Activated CD8-positive, alpha-beta T cell treated with anti-CD3 and anti-CD28 coated beads for 36 hours (primary cell): ENCODE measurements at places on chromosomes 12 and 14. TPM values are rescaled to one million over a fixed set of nuclear protein-coding genes. Genes with fewer than 3 reads are reported as not detected.

DNA sequence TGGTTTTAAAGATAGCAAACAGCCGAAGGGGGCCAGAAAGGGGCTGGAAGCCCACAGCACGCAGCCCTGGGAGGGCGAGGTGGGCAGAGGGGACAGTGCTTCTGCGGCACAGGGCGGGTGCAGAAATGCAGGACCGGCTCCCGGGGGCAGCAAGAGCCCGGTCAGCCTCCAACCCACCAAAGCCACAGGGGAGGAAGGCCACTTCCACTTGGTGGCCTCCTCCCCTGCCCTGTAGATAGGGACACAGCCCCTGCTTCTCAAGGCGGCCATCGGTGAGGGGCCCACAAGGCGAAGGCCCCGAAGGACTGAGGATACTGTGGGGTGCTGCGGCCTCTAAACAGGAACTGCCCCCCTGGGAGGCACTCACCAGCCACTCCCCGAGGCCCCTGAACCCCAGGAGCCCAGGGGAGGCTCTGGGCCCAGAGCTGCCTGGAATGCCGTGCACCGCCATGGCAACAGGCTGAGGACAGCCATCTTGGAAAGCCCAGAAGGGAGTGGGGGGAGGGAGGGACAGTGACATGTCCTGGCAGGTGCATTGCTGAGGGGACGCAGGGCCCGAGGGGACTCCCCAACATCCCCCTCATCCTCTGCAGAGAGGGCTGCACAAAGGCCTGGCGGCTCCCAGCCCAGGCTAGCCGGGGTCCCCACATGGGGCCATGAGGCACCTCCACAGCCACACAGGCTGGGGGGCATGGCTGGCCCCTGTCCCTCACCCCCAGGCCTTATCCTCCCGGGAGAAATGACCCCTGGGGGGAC, 114.7 kb downstream of the NCOR2 start:
- peaks cover 55% of the 10 kb centered on the region for H3K4me1 ChIP-seq
- H3K27ac ChIP-seq, result no peak overlapping the region
- H3K4me3 ChIP-seq, result no peak overlapping the region
- no peaks in the 10 kb centered on the region for H3K27me3 ChIP-seq
- peaks cover 18% of the 10 kb centered on the region for H3K36me3 ChIP-seq

- no peaks in the 10 kb centered on the region for H3K27me3 ChIP-seq
- no peak overlapping the region for H3K4me3 ChIP-seq
- H3K27ac ChIP-seq, result no peak overlapping the region
- no peaks in the 10 kb centered on the region for H3K4me1 ChIP-seq
- H3K36me3 ChIP-seq, result no peaks in the 10 kb centered on the region
Observed at GRCh38 chr12:77514511-77514910, 316.2 kb upstream of the NAV3 start.

SMIM41 gene
- not detected for total RNA-seq

DNA sequence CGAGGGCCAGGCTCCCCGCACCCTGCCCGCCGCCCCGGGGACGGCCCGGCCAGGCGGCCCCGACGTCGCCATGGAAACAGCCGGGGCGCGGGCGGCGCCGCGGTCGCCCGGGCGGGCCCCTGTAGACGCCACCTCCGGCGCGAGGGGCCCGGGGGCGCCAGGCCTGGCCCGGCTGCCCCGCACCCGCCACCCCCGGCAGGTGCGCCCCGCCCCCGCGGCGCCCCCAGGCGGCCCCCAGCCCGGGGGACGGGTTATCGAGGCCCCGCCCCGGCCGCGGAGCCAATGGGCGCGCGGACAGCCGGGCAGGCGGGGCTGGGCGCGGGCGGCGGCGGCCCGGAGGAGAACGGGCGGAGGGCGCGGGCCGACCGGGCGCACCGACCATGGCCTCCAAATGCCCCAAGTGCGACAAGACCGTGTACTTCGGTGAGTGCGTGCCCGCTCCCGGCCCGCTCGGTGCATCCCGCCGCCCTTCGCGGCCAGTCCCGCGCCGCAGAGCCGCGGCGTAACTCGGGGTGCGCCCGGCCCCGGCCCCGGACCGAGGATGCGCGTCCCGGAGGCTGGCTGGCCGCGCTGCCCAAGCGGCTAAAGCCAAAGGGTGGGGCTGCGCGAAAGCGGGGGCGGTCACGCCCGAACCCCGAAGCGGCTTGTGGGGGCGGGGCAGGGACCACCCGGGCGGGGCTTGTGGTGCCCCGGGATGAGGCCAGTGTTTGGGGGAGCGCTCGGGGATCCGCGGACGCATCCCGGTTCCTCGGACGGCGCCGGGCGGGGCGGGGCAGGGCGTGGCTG, at the start of gene CRIP2:
CRIP2 (plus strand) TSS at position 339 of the 786 bp plus-strand sequence; CDS start at position 381, 42 bp downstream.
- peaks cover 2% of the 10 kb centered on the region for H3K36me3 ChIP-seq
- H3K4me1 ChIP-seq, result peaks cover 14% of the 10 kb centered on the region
- peak within 1 kb of the TSS; percentile 40 for H3K4me3 ChIP-seq

SYNDIG1L gene
- total RNA-seq, result not detected

DNA sequence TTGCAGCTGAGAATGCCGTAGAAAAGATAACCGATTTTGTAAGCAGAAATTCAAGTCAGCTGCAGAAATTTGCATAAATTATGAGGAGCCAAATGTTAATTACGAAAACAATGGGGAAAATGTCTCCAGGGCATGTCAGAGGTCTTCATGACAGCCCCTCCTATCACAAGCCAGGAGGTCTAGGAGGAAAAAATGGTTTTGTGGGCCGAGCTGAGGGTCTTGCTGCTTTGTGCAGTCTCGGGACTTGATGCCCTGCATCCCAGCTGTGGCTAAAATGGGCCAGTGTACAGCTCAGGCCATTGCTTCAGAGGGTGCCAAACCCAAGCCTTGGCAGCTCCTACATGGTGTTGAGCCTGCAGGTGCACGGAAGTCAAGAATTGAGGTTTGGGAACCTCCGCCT, 131.2 kb upstream of the PDE3A start:
- H3K4me1 ChIP-seq, result no peaks in the 10 kb centered on the region
- no peak overlapping the region for H3K4me3 ChIP-seq
- no peak for DNase-seq
- no peak overlapping the region for H3K27ac ChIP-seq

CD69 gene
- 174 TPM for total RNA-seq

DNA sequence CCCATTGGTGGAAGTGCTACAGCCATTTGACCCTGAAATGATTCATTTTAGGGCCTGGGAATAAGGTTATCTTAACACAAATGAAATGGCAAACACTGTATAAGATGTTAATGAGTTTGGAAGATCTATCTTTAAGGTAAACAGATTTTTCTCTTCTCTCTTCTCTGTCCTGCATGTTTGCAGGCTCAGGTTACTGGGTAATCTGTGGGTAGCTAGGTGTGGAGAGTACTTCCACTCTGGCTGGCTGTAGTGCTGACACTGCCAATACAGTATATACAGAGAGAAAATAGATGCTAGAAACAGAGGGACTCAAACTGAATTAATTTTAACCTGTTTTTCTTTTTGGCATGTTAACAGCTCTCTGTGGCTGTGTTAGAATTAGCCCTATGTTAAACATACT, 84.6 kb downstream of the SLC38A6 start:
- DNase-seq, result no peak
- H3K4me3 ChIP-seq, result no peak overlapping the region
- no peaks in the 10 kb centered on the region for H3K27me3 ChIP-seq
- H3K27ac ChIP-seq, result no peak overlapping the region

- no peak overlapping the region for H3K4me3 ChIP-seq
- peaks cover 5% of the 10 kb centered on the region for H3K27me3 ChIP-seq
- H3K4me1 ChIP-seq, result no peaks in the 10 kb centered on the region
- no peak for DNase-seq
Observed at GRCh38 chr12:71474791-71475190, 35.2 kb downstream of the LGR5 start.

B4GALNT1 gene
- total RNA-seq, result 1.4 TPM

DNA sequence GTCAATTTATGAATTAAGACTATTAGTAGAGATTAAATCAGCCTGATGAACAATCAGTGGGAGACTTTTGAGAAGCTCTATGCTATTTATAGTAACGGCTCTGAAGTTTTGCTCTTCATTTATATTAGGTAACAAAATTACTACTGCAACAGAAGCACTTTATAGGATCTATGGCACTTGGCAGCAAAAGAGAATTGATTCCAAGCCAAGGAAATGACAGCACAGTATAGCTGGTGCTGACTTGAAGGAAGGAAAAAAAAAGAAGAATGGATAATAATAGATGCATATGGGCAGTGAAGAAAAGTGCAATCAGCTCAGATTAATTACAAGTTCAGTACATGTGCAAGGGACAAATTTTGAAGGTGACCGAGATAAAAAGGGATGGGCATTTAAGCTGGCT, 228.2 kb upstream of the PPFIA2 start:
- no peak overlapping the region for H3K4me3 ChIP-seq
- H3K27me3 ChIP-seq, result no peaks in the 10 kb centered on the region
- H3K27ac ChIP-seq, result no peak overlapping the region
- no peaks in the 10 kb centered on the region for H3K36me3 ChIP-seq
- DNase-seq, result no peak

- H3K4me1 ChIP-seq, result peaks cover 58% of the 10 kb centered on the region
- H3K27me3 ChIP-seq, result no peaks in the 10 kb centered on the region
- H3K4me3 ChIP-seq, result peak overlapping the region; percentile 56
Observed at GRCh38 chr12:4118017-4118510, 155.5 kb upstream of the CCND2 start.

DNA sequence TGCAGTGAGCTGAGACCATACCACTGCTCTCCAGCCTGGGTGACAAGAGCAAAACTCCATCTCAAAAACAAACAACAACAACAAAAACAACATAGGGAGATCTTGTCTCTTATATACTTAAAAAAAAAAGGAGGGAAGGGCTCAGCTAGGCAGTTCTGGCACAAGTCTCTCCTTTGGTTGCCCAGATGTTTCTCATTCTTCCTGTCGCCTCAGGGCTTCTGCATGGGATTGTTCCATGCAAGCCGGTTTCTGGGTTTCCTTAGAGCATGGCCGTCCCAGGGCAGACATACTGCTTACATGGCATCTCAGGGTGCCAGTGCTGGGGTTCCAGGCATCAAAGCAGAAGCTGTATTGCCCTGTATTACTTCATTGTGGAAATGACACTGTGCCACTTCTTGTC, 5.2 kb upstream of the SLC8B1 start:
- H3K27ac ChIP-seq, result no peak overlapping the region
- no peaks in the 10 kb centered on the region for H3K27me3 ChIP-seq
- H3K4me1 ChIP-seq, result peaks cover 2% of the 10 kb centered on the region
- no peak for DNase-seq
- H3K4me3 ChIP-seq, result no peak overlapping the region
- H3K36me3 ChIP-seq, result no peaks in the 10 kb centered on the region

DNA sequence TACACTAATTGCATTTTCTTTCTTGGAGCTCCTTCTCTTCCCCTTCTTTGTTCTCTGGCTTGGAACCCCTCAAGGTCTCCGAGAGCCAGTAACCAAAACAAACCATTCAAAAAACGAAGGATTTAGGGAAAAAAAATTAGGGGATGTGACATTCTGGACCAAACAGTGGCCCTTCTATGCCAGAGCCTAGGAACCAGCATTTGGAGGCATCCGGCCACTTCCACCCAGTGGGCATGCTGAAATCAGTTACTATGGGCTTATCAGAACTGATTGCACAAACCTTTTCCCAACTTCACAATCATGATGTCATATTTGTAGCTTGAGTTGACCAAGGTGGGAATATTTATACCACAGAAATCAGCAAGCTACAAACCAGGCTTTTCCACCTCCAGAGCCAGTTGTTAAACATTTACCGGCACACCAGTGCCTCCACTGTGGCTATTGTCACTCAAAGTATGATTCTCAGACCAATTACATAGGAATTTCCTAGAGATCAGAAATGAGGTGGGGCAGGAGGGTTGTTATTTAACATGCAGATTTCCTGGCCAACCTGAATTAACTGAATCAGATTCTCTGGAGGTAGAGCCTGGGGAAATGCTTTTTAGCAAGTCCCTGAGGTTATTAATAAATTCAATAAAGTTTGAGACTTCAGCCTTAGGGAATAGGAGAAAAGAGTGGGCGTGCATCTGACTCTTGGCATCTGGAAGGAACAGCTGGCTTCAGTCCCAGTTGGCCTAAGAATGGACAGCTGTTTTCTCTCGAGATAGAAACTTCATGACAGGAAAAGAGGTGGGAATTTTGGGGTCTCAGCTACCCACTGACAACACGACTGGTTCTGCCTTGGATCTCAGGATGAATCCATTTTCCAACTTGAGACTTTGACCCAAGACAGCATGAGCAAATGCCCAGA, 273.9 kb downstream of the ZFP36L1 start:
- no peak overlapping the region for H3K27ac ChIP-seq
- peaks cover 24% of the 10 kb centered on the region for H3K4me1 ChIP-seq
- no peaks in the 10 kb centered on the region for H3K36me3 ChIP-seq

GRCh38 chr12:15928346-15928745, 17.2 kb downstream of the DERA start:
- H3K4me1 ChIP-seq, result peaks cover 16% of the 10 kb centered on the region
- H3K27ac ChIP-seq, result no peak overlapping the region
- peaks cover 16% of the 10 kb centered on the region for H3K36me3 ChIP-seq
- H3K27me3 ChIP-seq, result no peaks in the 10 kb centered on the region
- H3K4me3 ChIP-seq, result no peak overlapping the region
- no peak for DNase-seq

DNA sequence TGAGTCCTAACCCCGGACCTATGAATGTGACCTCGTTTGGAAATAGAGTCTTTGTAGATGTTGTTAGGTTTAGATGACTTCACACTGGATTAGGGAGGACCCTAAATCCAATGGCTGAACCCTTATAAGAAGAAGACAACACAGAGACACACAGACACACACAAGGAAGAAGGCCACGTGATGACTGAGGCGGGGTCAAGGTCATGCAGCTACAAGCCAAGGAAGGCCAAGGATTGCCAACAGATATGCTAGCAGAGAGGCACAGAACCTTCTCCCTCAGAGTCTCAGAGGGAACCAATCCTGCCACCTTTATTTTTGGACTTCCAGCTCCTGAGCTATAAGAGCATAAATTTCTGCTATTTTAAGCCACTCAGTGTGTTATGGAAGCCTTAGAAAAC, 31.8 kb downstream of the LTBP2 start:
- no peak for DNase-seq
- H3K27me3 ChIP-seq, result peaks cover 12% of the 10 kb centered on the region
- peaks cover 24% of the 10 kb centered on the region for H3K4me1 ChIP-seq
- peak overlapping the region; percentile 81 for H3K27ac ChIP-seq
- H3K4me3 ChIP-seq, result no peak overlapping the region

GRCh38 chr14:92340931-92341330, 18.0 kb downstream of the SLC24A4 start:
- DNase-seq, result peak; percentile 42
- H3K4me1 ChIP-seq, result peaks cover 24% of the 10 kb centered on the region
- H3K4me3 ChIP-seq, result no peak overlapping the region
- peaks cover 37% of the 10 kb centered on the region for H3K27me3 ChIP-seq
- peak overlapping the region; percentile 49 for H3K27ac ChIP-seq

NINJ2 gene
- 2.5 TPM for total RNA-seq

- H3K4me1 ChIP-seq, result peaks cover 4% of the 10 kb centered on the region
- H3K27ac ChIP-seq, result no peak overlapping the region
- DNase-seq, result no peak
- peaks cover 12% of the 10 kb centered on the region for H3K27me3 ChIP-seq
- no peak overlapping the region for H3K4me3 ChIP-seq
Observed at GRCh38 chr12:131836193-131836592, 8.0 kb downstream of the MMP17 start.

DNA sequence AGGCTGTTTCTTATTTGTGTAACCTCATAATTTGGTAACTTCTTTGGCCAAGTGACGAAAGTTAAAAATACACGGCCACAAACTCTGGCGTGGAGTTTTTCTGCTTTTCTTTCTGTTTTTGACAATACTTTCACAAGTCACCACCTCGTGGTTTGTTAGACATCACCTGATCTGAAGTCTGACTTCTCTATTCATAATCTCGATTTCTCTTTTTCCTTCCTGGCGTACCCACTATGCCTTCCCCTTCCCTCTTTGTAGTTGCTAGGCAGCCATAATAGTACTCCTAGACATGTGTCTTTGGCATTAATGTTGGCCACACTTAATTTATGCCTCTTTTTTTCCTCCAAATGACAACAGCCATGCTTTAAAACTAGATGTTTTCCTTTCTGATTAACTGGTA, 97.6 kb downstream of the POLR3B start:
- no peak overlapping the region for H3K27ac ChIP-seq
- no peaks in the 10 kb centered on the region for H3K4me1 ChIP-seq
- H3K4me3 ChIP-seq, result no peak overlapping the region
- peaks cover 19% of the 10 kb centered on the region for H3K36me3 ChIP-seq
- H3K27me3 ChIP-seq, result no peaks in the 10 kb centered on the region
- no peak for DNase-seq

ADAM21 gene
- total RNA-seq, result not detected
